ENCODE measurements at places on chromosomes 5 and 9.

GRCh38 chr9:92992549-92992948, 45.2 kb downstream of the FGD3 start:
- peak overlapping the region; percentile 25 for H3K27ac ChIP-seq
- no peaks in the 10 kb centered on the region for H3K36me3 ChIP-seq
- no peaks in the 10 kb centered on the region for H3K27me3 ChIP-seq
- H3K4me1 ChIP-seq = peaks cover 46% of the 10 kb centered on the region

GRCh38 chr9:16884952-16885513, 14.6 kb upstream of the BNC2 start:
- no peaks in the 10 kb centered on the region for H3K36me3 ChIP-seq
- no peak overlapping the region for H3K4me3 ChIP-seq
- no peak for DNase-seq

GRCh38 chr5:133596049-133596448, 16.3 kb downstream of the FSTL4 start:
- H3K36me3 ChIP-seq = no peaks in the 10 kb centered on the region
- no peaks in the 10 kb centered on the region for H3K27me3 ChIP-seq
- no peak for DNase-seq
- no peak overlapping the region for H3K27ac ChIP-seq
- no peak overlapping the region for H3K4me3 ChIP-seq

- H3K27ac ChIP-seq = no peak overlapping the region
- H3K27me3 ChIP-seq = no peaks in the 10 kb centered on the region
- no peaks in the 10 kb centered on the region for H3K36me3 ChIP-seq
- no peak overlapping the region for H3K4me3 ChIP-seq
- DNase-seq = no peak
Observed at GRCh38 chr5:142235050-142235797, 89.6 kb downstream of the SPRY4 start.

DNA sequence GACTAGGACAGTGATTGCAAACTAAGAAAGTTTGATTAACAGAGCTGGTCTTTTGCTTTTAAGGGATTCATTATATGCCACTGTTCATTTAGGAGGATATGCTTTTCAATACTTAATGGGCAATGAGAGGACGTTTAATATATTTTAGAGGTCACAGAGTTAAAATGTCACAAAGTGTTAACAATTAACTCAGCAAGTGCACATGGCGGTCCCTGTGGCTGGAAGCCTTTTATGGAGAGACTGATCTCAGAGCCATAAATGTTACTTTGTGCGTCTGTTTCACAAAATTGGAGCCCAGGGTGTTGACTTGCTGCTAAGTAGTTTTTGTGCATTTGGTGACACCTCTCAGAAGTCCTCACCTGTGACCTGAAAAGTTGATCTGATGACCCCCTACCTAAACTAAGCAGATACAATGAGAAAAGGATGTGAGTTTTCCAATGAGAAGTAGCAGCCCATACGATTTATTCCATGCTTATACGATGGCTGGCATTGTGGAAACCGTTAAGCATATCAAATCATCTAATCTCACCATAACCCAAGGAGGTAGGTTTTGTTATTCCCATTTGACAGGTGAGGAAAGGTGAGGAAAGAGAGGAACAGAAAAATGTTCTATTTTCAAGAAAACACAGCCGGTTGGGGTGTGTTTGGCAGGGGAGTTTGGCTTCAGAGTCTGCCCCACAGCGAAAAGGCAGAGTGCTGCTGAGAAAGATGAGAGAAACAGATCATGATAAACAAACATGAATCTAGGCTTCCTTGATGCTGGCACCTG, 64.4 kb downstream of the CMYA5 start:
- no peak overlapping the region for H3K4me3 ChIP-seq
- H3K27ac ChIP-seq = no peak overlapping the region
- no peaks in the 10 kb centered on the region for H3K36me3 ChIP-seq
- no peak for DNase-seq

GRCh38 chr9:26727471-26727870, 165.1 kb downstream of the CAAP1 start:
- DNase-seq = no peak
- H3K4me3 ChIP-seq = no peak overlapping the region
- H3K27ac ChIP-seq = no peak overlapping the region
- no peaks in the 10 kb centered on the region for H3K36me3 ChIP-seq
- H3K4me1 ChIP-seq = no peaks in the 10 kb centered on the region

- DNase-seq = no peak
- H3K36me3 ChIP-seq = no peaks in the 10 kb centered on the region
- no peak overlapping the region for H3K4me3 ChIP-seq
Observed at GRCh38 chr9:16445141-16445920, 425.1 kb downstream of the BNC2 start.

GRCh38 chr9:93222890-93223259, 38.9 kb downstream of the WNK2 start:
- no peaks in the 10 kb centered on the region for H3K27me3 ChIP-seq
- no peaks in the 10 kb centered on the region for H3K4me1 ChIP-seq
- H3K36me3 ChIP-seq = no peaks in the 10 kb centered on the region

DNA sequence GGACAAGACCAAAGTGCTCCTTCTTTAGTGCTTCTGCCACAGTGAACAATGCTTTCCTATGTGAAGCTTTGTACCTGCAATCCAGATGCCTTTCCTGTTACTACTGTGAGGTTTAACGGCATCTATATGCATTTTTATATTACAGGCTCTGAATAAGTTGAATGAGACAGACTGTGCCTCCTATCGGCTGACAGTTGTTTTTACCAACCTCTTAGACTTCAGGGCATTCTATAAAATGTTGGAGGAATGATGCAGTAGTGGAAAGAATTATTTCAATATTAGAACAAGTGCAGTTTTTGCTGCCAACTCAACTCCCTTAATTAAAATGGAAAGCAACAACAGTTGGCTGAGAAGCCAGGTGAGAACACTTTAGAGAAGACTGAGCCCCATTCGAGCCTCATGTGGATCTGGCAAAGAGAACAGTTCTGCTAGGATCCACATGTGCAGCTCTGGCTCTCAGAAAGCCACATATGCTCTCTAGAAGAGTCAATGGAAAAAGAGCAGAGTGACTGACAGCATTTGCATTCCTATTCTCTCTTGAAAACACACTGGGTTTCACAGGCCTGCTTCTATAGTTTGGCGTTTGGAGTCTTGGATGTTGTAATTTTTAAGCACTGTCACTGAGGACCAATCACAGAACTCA, 147.5 kb downstream of the LURAP1L start:
- DNase-seq = no peak
- no peaks in the 10 kb centered on the region for H3K36me3 ChIP-seq
- no peaks in the 10 kb centered on the region for H3K4me1 ChIP-seq
- H3K27me3 ChIP-seq = no peaks in the 10 kb centered on the region
- no peak overlapping the region for H3K4me3 ChIP-seq

DNA sequence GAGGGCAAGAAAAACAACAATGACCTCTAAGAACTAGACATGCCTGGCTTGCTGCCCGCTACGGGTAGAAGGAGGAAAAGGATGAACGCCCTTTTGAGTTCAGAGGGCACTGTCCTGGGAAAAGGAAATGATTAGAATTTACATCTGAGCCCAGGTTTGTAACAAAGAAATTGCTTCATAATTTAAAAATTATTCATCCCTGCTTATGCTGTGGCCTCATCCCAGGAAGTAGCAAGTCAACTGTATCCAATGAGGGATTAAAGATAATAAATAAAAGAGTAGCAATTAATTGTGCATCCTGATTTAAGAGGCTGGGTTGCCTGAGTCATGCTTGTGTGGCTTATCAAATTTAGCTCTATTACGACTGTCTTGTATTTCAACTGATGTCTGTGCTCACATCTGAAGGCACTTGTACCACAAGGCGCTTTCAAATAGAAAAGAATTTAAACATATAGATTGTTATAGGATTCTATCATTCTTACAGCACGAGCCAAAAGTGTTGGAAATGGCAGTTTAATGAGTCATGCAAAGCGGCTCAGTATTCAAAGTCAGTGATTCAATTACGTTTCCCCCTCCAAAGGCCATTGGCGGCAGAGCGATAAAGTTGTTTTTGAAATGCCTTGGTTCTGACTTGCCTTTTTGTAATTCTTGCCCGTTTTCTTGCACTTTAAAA, 40.0 kb upstream of the DMRT1 start:
- no peaks in the 10 kb centered on the region for H3K4me1 ChIP-seq
- no peak for DNase-seq
- H3K36me3 ChIP-seq = no peaks in the 10 kb centered on the region

DNA sequence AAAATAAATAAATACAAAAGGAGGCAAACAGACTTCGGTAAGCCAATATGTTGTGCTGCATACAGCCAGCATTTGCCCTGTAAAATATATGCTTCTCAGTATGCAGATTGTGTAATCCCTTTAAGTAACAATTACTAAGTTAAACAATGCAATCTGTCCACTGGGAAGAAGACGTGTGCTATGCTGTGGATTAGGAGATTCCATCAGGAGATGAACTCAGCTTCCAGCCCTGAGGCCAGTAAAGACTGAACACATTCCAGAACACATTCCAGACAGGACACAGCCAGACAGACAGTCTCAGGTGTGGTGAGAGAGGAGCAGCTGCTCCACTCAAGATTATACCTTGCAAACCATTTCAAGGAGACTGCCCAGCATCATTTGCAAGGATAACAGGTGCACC, 97.8 kb downstream of the MPDZ start:
- H3K4me3 ChIP-seq = no peak overlapping the region
- H3K27ac ChIP-seq = no peak overlapping the region
- no peak for DNase-seq
- H3K36me3 ChIP-seq = no peaks in the 10 kb centered on the region

DNA sequence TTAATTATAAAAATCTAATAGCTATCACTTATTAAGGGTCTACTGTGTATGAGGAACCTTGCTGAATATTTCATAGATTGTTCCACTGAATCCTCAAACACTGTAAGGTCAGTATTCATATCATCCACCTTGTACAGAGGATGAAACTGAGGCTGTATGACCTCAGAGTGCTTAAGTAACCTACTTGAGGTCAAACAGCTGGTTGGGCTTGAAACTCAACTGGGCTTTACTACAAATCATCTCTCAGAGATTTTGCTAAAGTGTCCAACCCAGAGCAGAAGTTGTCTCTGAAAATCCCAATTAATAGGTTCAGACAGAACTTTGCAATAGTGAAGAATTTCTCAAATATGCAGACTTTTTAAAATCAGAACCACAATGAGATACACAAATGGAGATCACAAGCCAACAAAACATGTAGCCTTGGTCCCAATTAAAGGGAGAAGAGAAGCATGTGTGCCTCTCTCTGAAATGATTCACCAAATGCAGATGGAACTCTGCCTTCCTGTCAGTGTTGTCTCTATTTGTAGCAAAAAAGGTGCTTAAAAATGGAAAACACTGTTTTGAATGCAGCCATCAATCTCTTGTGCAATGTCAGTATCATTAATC, 131.4 kb downstream of the FAM114A2 start:
- no peaks in the 10 kb centered on the region for H3K27me3 ChIP-seq
- DNase-seq = no peak
- no peaks in the 10 kb centered on the region for H3K4me1 ChIP-seq
- no peak overlapping the region for H3K27ac ChIP-seq

GRCh38 chr9:101569741-101570501, 24.8 kb downstream of the PPP3R2 start:
- H3K27ac ChIP-seq = peak overlapping the region; percentile 68
- peak; percentile 91 for DNase-seq
- H3K4me3 ChIP-seq = peak overlapping the region; percentile 11
- no peaks in the 10 kb centered on the region for H3K27me3 ChIP-seq

DNA sequence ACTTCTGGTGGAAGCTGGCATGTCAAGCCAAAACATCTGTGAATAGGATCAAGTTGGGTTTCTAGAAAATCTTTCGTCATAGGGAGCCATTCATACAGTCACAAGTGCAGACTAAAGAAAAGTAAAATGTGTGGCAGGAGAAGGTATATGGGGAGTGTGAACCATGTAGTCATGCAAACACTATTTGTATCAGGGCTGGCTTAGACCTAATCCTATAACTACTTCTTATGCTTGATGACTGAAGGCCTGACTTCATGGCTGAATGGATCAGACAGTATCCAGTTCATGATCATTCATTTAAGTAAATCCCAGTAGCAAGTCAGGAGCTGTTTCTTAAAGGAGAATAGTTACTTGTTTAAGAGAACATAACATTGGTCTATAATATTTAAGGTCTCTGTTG, 63.8 kb upstream of the DAPK1 start:
- H3K27ac ChIP-seq = no peak overlapping the region
- H3K27me3 ChIP-seq = no peaks in the 10 kb centered on the region
- no peak for DNase-seq
- no peaks in the 10 kb centered on the region for H3K4me1 ChIP-seq
- H3K36me3 ChIP-seq = no peaks in the 10 kb centered on the region
- H3K4me3 ChIP-seq = no peak overlapping the region

- no peaks in the 10 kb centered on the region for H3K27me3 ChIP-seq
- H3K27ac ChIP-seq = no peak overlapping the region
- no peak overlapping the region for H3K4me3 ChIP-seq
- DNase-seq = no peak
- H3K4me1 ChIP-seq = no peaks in the 10 kb centered on the region
- H3K36me3 ChIP-seq = no peaks in the 10 kb centered on the region
Observed at GRCh38 chr5:2899311-2899710, 147.8 kb upstream of the IRX2 start.

- no peak for DNase-seq
- H3K4me3 ChIP-seq = no peak overlapping the region
- no peaks in the 10 kb centered on the region for H3K36me3 ChIP-seq
- no peak overlapping the region for H3K27ac ChIP-seq
Observed at GRCh38 chr5:89273289-89273688, 390.3 kb upstream of the MEF2C start.

GRCh38 chr9:129162497-129163197, 15.4 kb downstream of the IER5L start:
- H3K4me3 ChIP-seq = no peak overlapping the region
- no peaks in the 10 kb centered on the region for H3K27me3 ChIP-seq
- H3K36me3 ChIP-seq = no peaks in the 10 kb centered on the region
- H3K27ac ChIP-seq = no peak overlapping the region
- DNase-seq = no peak

- H3K4me1 ChIP-seq = no peaks in the 10 kb centered on the region
- no peak for DNase-seq
- no peak overlapping the region for H3K27ac ChIP-seq
- no peaks in the 10 kb centered on the region for H3K36me3 ChIP-seq
- no peak overlapping the region for H3K4me3 ChIP-seq
Observed at GRCh38 chr5:145471831-145472612, 363.1 kb downstream of the PRELID2 start.

DNA sequence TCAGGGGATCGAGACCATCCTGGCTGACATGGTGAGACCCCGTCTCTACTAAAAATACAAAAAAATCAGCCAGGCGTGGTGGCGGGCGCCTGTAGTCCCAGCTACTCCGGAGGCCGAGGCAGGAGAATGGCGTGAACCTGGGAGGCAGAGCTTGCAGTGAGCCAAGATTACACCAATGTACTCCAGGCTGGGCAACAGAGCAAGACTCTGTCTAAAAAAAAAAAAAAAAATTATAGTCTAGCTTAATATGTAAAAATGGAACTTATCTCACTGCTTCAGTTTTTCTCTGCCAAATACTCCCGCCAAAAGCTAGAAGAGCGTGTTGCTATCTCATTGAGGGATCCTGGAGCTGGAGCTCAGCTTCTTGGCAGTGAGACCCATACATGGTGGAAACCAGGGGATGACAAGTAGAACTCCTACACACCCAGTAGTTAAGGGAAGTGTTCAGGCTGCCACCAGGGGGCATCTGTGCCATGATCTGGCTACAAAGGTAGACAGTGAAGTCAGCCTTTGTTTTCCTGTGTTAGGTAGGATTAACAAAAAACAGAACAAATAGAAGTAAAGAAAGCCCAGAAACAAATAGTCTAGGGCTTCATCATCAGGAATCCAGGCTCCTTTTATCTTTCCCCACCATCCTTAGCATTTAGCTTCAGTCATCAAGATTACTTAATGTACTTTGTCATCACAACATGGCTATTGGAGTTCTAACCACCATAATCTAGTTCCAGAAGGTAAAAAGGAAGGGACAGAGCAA, 33.6 kb upstream of the GLIPR2 start:
- peaks cover 5% of the 10 kb centered on the region for H3K4me1 ChIP-seq
- DNase-seq = peak; percentile 70
- no peak overlapping the region for H3K4me3 ChIP-seq
- no peaks in the 10 kb centered on the region for H3K27me3 ChIP-seq
- no peaks in the 10 kb centered on the region for H3K36me3 ChIP-seq
- no peak overlapping the region for H3K27ac ChIP-seq
